ENCODE measurements at places on chromosomes 5 and 9.

DNA sequence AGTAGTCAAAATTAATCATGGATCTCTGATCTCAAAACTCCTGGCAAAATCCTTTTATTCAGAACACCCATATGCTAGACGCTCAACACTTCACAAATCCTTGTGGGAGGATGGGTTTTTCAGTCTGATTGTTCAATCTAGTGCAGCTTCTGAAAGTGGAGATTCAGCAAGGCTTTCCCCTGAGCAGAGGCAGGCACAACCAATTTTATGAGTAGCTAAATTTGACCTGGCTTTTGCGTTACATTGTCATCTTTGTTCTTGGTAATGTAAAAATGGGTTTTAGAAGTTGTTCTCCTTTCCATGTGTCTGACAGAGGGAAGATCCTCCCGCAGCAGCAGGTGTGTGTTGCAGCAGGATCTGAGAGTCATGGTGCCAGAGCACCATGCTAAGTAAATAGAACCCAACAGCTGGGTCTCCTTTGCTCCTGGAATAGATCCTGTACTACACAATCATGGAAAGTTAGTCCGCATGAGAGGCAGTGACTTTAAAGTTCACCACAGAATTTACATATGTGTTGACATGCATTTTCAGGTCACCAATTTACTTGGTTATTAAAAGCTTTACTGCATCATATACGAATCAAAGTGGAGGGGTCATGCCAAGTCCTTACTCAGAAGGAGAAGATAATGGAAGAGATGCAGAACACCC, 70.1 kb upstream of the MEF2C start:
- DNase-seq: no peak

DNA sequence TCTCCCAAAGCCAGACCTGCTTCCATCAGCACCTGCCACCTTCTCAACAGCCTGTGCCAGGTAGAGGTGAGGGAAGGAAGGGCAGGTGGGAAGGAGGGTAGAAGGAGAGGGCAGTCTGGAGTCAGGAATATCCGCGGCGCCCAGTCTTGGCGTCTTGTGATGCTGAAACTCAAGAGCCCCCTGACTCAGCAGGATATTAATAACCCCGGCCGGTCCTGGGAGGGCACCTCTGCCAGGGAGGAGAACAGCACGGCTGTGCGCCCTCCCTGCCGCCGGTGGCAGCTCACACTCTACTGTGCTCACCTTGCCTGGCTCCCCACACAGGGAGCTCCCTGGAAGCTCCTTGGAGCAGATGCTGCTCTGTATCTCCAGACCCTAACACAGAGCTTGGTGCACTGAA, 11.6 kb upstream of the NTNG2 start:
- no peak for DNase-seq

DNA sequence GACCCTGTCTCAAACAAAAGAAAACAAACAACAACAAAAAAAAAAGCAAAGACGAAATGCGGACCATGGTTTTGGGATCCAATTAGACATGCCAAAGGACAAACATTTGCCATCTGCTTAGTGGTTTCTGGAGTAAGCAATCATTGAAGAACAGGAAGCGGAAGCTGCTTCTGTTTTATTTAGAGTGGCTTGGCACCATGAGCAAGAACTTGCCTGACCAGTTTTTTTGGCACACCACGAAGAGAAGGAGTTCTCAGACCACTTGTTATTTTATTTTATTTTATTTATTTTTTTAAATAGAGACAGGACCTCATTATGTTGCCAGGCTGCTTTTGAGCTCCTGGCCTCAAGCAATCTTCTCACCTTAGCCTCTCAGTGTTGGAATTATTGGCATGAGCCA, 17.0 kb downstream of the BTF3 start:
- no peak for DNase-seq

DNA sequence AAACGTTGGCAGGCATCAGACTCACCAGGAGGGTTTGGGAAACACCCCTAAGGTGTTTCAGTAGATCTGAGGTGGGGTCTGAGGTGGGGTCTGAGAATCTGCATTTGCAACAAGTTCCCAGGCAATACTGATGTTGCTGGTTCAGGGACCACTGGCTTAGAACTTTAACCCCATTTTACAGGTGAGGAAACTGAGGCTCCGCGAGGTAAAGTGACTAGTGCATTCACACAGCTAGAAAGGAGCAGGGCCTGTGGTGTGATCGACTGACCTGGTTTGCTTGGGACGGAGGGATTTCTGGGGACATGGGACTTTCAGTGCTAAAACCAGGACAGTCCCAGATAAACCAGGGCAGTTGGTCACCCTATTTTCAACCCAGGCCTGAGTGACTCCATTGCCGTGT, 81.4 kb upstream of the ZNF618 start:
- no peak for DNase-seq

GRCh38 chr5:16626696-16627264, 10.0 kb upstream of the RETREG1 start:
- no peak for DNase-seq

DNA sequence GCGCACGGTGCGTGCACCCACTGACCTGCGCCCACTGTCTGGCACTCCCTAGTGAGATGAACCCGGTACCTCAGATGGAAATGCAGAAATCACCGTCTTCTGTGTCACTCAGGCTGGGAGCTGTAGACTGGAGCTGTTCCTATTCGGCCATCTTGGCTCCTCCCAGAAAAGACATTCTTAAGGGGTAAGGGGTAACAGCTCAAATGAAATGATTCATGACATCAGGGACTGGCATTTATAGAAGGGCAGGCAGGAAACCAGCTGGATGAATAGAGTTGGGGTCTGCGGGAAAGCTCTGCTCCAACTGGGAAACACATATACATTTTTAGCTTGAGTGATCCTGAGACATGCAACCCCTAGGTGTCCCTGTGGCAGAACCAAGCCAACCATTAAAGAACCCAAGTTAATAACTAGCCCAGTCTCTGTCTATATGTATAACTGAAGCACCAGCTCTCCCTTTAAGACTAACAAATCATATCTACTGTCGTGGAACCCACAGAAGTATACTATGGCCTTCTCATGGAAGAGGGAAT, 119.3 kb downstream of the LMNB1 start:
- DNase-seq: no peak

GRCh38 chr5:142597546-142598337, 88.1 kb downstream of the FGF1 start:
- DNase-seq: no peak

Measured in 8988T (cell line).